ENCODE measurements at places on chromosomes 5 and 9.
A peak's percentile ranks its signal among the peaks of the same experiment; 100 is the strongest.

DNA sequence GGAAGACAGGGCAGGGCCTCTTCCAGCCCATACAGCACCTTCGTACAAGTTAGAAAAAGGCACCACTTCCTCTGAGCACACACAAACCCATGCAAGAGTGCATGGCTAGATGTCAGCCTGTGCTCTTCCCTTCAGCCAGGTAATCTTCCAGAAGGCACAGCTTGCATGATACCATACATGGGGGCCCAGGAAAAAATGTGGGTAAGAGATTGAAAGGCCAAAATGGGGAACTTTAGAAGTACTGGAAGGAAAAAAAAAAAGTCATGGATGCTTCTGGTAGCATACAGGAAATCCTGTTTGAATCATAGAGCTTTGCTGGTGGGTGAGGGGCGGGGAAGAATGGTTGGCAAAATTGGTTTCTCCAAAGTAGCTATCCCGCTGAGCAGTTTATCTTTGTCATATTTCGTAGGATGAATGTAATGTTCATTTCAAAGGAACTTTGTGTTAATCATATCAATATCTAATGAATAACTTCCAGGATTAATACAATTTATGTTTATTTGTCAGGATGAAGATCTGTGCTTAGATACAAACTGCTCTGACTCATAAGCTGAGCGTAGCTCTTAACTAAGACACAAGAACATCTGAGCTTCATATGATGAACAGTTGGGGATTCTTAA, 78.2 kb upstream of the MAP3K1 start:
- peak; percentile 2 for DNase-seq

GRCh38 chr5:130136300-130136699, 232.0 kb downstream of the CHSY3 start:
- no peak for DNase-seq

- no peak for DNase-seq
Measured at GRCh38 chr5:115246361-115246991, 16.2 kb downstream of the PGGT1B start.

GRCh38 chr5:88877826-88878225, 5.2 kb downstream of the MEF2C start:
- DNase-seq: no peak

DNA sequence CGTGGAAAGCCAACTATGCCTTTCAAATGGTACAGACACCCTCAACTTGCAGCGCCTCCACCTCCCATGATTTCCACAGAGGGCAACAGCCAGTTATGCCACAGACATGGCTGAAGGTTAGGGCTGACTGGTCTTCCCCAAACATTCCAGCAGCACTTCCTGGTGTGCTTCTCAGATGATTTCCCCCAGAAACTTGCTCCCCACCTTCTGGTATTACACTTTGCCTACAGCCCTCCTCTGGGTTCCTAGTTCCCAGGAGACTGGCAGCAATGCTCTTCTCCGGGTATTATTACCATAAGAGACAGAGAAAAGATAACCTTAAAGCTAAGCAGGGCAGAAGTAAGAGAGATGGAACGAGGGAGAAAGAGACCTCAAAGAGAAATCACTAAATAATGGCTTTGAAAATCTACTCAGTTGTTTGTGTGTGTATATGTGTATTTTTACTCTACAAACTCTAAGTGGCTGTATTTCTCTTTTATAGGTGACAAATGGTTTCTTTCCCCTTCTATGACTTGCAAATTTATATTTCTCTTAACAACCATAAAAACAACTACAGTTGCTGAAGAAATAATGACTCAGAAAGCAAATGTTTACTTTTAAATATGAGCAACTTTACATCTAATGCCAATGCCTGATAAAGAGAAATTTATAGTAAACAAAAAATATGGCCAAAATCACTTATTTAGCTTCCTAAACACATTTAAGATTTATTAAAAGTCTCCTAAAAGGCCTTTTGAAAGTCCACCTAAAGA, 133.8 kb downstream of the PDE4D start:
- no peak for DNase-seq

DNA sequence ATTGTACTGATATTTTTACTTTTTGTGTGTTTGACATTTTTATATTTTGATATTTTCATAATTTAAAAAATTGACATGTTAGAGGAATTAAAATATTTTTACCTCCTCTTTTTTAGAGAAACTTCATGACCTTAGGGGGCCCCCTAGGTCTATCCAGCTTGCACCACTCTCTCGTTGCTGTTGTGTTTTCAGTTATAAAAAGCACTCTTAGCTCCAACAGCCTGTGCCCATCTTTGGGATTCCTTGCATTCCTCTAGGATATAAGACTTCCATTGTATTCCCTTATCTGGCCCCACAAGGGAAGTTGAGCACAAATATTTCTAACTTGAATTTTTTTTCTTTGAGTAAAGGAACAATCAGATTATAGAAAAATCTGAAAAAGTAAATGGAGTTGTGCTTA, 245.3 kb downstream of the SH3GL2 start:
- no peak for DNase-seq

DNA sequence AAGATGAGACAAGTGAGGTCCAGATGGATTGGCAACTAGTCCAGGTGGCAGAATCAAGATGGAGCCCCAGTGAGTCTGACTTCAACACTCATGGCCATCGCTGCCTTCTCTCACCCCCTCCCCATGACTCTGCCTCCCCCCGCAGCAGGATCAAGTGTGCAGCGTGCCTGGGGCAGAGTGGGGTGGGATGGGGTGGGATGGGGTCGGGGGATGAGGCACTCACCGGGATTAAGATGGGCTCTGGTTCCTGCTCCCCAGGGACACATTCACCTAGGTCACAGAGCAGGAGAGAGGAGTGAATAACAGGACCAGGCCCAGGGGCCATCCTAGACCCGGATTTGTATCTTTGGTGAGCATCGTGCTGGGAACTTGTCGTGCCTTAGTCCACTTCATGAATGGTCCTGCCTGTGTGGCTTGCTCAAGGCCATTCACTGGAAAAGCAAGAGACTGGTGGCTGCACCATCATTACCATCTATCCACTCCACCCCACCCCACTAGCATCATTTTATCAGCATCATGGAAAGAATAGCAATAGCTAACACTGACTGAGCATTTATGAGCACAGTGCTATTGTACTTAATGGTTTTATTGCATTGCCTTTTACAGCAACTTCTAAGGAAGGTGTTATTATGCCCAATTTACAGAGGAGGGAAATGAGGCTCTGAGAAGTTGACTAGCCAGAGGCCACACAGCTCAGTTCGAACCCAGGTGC, 8.5 kb downstream of the AMBP start:
- DNase-seq: no peak

GRCh38 chr5:63805151-63805550, 157.1 kb downstream of the HTR1A start:
- no peak for DNase-seq

- DNase-seq: no peak
Measured at GRCh38 chr5:124724357-124725039, 21.9 kb downstream of the ZNF608 start.

DNA sequence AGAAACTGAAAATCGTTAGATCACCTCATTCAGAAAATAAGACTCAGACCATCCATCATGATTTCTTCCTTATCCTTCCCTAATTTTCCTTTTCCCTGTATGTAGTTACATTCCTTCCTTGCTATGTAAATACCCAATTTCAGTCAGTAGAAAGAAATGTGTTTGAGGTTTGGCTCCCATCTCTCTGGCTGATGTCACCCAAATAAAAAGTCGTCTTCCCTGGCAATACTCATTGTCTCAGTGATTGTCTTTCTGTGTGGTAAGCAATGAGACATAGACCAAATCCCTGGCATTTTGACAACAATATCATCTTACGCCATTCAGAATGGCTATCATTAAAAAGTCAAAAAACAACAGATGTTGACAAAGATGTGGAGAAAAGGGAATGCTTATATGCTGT, 303.9 kb upstream of the EDIL3 start:
- DNase-seq: no peak

- DNase-seq: no peak
Measured at GRCh38 chr5:61687371-61687770, 355.3 kb downstream of the ZSWIM6 start.

GRCh38 chr5:74131250-74131649, 505.3 kb downstream of the ARHGEF28 start:
- DNase-seq: no peak

DNA sequence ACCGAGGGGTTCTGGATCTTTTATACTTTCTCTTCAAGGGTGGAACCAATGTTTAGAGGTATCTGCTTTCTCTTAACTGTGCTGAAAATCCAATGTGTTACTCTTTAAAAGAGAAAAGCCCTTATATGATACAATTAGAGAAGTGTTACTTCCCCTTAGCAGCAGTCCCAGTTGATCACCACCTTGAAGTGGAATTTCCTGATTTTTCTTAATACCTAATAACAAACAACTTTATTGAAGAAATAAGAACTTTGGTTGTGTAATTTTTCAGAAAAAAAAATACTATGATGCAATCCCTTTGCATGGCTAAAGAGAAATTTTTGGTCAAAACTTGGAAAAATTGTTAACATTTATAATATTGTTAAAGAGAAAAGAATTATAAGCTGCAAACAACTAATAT, 24.7 kb downstream of the SLC1A3 start:
- DNase-seq: no peak

GRCh38 chr9:80698725-80699410, 990.5 kb downstream of the TLE1 start:
- DNase-seq: no peak

GRCh38 chr9:71741926-71742648, 26.2 kb downstream of the CEMIP2 start:
- DNase-seq: no peak

DNA sequence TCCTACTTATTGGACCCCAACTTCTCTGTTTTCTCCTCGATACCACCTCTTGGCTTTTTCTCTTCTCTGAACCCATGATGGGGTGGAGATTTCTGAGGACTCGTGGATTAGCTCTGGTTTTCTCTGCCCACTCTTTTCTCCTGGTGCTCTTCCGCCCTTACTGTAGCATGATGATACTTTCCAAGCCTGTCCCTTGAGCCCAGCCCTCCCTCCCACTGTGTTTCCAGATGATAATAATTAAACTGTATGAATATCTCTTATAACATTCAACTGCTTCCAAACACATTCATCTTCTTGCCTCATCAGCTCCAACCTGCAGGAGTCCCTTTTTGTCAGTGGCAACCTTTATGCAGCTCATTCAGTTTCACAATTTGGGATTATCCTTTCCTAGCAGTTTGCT, 494.2 kb upstream of the KLF4 start:
- DNase-seq: no peak

DNA sequence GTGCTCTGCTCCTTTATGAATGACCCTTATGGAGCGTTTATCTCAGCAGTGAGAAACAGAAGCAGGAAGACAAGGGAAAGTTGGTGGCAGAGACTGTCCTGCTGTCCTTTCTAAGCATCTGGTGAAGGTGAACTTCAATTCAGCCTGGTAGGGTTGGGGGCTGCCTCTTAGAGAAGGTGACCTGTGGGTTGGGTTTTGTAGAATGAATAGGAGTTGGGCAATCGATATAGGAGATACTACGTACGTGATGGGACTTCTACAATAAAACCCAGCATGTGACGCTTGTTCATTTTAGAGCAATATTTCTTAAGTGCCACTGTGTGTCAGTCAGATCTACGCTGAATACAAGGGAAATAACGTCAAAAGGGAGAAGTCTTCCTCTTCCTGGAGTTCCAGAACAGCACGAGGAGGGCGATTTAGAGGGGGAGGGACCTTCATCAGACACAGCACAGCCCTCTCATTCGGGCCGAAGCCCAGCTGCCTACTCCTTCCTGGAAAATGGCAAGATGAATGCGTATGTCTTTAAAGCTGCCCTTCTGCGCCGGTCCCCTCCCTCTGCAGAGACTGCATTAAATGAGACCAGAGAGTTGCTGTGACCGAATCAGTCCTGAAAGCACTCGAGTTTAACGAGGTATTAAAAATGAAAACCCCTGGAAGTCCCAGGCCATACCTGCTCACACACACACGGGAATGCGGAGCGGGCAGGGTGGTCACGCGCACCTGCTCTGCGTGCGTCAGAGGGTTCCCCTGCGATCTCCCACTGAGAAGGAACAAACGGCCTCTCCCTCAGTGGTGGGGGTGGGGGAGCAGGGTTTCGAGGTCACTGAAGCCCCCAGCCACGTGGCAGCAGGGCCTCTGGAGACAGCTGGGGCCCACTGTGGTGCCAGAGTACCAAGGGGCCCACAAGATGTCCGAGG, 85.3 kb upstream of the SARDH start:
- DNase-seq: no peak

- DNase-seq: no peak
Measured at GRCh38 chr5:76622076-76622475, 1.1 kb downstream of the F2RL2 start.

GRCh38 chr5:111748304-111748763, 8.7 kb downstream of the NREP start:
- no peak for DNase-seq
